CD4-positive, alpha-beta T cell (primary cell): ENCODE measurements at places on chromosomes 13 and 19. TPM values are rescaled to one million over a fixed set of nuclear protein-coding genes. Genes with fewer than 3 reads are reported as not detected.
A peak's percentile ranks its signal among the peaks of the same experiment; 100 is the strongest.

Gene SMIM44
- not detected for total RNA-seq

Gene FARSA
- 17.2 TPM for total RNA-seq

Gene PCP2
- total RNA-seq: 2.1 TPM

Gene EXOC3L2
- not detected for total RNA-seq

Gene FUT2
- not detected for total RNA-seq

Gene NLRP12
- 0.08 TPM for total RNA-seq

Gene GARIN5A
- total RNA-seq: 0.50 TPM

Gene USHBP1
- not detected for total RNA-seq

Gene ZIC2
- not detected for total RNA-seq

- no peak overlapping the region for H3K27ac ChIP-seq
- no peaks in the 10 kb centered on the region for H3K36me3 ChIP-seq
- no peak for DNase-seq
- no peaks in the 10 kb centered on the region for H3K4me1 ChIP-seq
- H3K27me3 ChIP-seq: peaks cover 9% of the 10 kb centered on the region
Observed at GRCh38 chr13:43319617-43320444, 296.4 kb downstream of the DNAJC15 start.

- H3K27ac ChIP-seq: no peak overlapping the region
- H3K27me3 ChIP-seq: no peaks in the 10 kb centered on the region
- DNase-seq: no peak
- H3K36me3 ChIP-seq: no peaks in the 10 kb centered on the region
Observed at GRCh38 chr13:51475727-51476501, 23.1 kb upstream of the INTS6 start.

DNA sequence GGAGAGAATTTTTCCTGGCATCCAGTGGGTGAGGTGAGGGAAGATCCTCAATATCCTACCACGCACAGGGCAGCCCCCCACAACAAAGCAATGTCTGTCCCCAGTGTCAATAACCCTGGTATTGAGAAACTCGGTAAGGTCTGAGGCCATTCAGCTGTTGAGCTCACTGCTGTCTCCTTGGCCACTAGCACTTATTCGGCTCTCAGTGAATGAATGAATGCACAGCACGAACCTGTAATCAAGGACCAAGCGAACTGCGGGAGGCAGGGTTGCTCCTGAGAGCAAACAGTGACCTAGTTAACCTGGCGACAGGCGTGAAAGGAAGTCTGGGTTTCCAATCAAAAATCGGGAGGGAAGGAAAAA lies 640 bp downstream of the ZSCAN5A start:
- peak overlapping the region; percentile 76 for H3K4me3 ChIP-seq
- H3K4me1 ChIP-seq: peaks cover 14% of the 10 kb centered on the region
- peak overlapping the region; percentile 93 for H3K27ac ChIP-seq
- DNase-seq: no peak
- no peaks in the 10 kb centered on the region for H3K36me3 ChIP-seq

GRCh38 chr19:49790866-49791265 lies 22.2 kb downstream of the FUZ start:
- H3K36me3 ChIP-seq: peaks cover 62% of the 10 kb centered on the region
- no peak overlapping the region for H3K4me3 ChIP-seq
- no peak for DNase-seq

DNA sequence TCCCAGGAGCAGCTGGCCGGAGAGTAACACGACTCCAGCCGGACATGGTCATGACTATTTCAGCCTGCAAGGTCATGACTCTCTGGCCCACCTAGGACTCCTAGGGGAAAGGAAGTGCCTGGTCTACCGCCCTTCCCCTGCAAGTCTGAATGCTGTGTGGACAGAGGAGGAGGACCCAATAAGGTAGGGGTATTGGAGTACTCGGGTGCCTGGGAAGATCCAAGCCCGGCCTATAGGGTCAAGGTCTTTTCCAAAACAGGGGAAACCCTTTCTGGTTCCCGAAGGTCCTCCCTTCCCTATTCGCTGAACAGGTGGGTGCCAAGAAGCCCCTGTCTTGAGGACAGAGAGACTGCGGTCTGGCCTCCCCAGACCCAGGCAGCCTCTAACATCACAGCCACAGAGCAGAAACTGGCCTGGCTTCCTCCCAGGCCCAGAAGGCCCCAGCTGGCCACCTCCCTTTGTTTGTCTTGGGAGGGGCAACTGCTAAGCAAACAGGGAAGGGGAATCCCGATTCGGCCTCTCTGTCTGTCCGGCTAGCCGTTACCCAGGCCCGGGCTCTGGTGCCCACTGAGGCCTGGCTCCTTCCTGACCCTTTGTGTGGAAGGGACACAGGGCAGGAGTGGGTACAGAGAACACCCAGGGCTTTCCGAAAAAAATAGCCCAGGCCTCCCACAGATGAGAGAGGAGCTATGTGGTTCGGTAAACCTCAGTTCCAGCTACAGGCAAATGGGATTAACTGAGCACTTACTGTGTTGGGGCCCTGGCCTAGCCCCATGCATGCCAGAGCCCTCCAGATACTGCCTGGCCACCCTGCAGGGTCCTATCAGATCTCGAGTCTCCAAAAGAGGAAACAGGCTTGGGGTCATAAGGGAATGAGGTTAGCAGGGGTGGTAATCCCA lies 5.2 kb upstream of the GRAMD1A start:
- peaks cover 61% of the 10 kb centered on the region for H3K4me1 ChIP-seq
- H3K4me3 ChIP-seq: no peak overlapping the region
- no peaks in the 10 kb centered on the region for H3K27me3 ChIP-seq
- no peak overlapping the region for H3K27ac ChIP-seq
- DNase-seq: no peak

DNA sequence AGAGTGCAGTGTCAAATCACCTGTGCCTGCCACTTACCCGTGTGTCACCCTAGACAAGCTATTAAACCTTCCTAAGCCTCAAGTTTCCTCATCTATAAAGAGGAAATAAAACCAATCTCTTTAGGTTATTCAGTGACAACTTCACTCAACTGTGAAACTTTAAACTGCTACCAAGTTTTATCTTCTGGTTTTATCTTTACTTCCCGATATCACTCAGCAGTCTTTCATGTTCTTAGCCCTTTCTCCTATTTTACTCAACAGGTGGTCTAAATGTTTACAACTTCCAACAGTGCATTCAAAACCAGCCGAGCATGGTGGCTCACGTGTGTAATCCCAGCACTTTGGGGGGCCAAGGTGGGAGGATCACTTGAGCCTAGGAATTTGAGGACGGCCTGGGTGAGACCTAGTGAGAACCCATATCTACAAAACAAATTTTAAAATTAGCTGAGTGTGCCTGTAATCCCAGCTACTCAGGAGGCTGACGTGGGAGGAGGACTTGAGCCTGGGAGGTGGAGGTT lies 59.6 kb downstream of the GPALPP1 start:
- no peak overlapping the region for H3K4me3 ChIP-seq
- no peaks in the 10 kb centered on the region for H3K27me3 ChIP-seq
- H3K27ac ChIP-seq: no peak overlapping the region

DNA sequence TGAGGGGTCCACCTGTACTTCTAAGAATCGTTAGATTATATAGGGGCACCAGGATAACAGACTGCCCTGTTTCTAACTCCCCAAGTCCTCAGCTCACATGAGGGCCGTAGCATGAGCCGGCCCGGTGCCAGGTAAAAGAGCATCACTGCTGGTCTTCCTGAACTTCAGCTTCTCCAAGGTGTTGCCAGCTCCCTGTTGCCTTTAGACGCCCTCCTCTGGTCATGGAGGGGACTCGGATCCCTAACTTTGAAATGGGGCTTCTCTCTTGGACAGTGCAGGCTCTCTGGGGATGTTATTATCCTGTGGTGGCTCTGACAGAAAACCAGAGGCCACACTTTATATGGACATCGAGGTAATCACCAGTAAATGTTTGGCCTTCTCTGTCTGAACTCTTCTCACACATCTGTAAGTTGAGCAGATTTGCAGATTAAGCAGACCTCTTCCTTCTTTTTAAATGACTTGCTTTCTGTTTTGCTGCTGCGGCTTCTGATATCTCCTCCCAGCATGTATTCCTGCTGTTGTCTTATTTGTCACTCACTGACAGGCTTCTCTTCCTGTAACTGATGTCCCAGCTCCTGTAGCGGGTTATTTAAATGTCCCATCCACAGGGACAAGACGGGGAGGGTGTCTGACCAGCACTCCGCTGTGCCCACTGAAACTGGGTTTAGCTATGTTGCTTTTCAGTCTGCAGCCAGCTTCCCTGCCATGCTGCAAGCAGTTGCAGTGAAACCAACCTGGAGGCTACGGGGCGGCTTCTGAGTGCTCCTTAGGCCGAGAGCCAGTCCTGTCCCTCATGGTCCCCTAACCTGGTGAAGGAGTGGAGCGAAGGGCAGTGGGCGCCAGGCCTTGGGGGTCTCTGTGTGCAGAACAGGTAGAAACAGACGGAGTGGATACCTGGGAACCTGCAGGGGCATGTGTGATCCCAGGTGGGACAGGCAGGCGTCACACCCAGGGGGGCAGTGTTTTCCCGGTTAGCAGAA lies 39.2 kb downstream of the TSSK6 start:
- H3K4me3 ChIP-seq: no peak overlapping the region
- DNase-seq: no peak
- peaks cover 83% of the 10 kb centered on the region for H3K4me1 ChIP-seq

DNA sequence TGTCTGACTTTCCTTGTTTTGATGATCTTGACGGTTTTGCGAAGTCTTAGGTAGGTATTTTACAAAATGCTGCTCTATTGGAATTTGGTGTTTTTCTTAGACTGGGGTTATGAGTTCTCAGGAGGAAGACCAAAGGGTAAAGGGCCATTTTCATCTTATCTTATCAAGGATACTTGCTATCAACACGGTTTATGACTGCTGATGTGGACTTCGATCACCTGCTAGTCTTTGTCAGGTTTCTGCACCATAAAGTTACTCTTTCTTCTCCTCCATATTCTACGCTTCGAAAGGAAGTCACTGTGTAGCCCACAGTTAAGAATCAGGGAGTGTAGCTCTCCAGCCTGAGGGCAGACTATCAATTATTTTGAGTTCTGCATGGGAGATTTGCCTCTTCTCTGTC lies 7.4 kb upstream of the CEBPG start:
- H3K36me3 ChIP-seq: no peaks in the 10 kb centered on the region
- no peak for DNase-seq
- no peaks in the 10 kb centered on the region for H3K4me1 ChIP-seq
- peaks cover 3% of the 10 kb centered on the region for H3K27me3 ChIP-seq

GRCh38 chr19:9535934-9536333 lies 2.5 kb downstream of the ZNF426 start:
- H3K4me3 ChIP-seq: no peak overlapping the region
- DNase-seq: no peak
- H3K4me1 ChIP-seq: peaks cover 16% of the 10 kb centered on the region
- H3K27ac ChIP-seq: no peak overlapping the region

- no peak overlapping the region for H3K4me3 ChIP-seq
- no peaks in the 10 kb centered on the region for H3K36me3 ChIP-seq
- DNase-seq: no peak
- H3K27ac ChIP-seq: no peak overlapping the region
- no peaks in the 10 kb centered on the region for H3K4me1 ChIP-seq
Observed at GRCh38 chr13:109126178-109126577, 496.8 kb downstream of the MYO16 start.

DNA sequence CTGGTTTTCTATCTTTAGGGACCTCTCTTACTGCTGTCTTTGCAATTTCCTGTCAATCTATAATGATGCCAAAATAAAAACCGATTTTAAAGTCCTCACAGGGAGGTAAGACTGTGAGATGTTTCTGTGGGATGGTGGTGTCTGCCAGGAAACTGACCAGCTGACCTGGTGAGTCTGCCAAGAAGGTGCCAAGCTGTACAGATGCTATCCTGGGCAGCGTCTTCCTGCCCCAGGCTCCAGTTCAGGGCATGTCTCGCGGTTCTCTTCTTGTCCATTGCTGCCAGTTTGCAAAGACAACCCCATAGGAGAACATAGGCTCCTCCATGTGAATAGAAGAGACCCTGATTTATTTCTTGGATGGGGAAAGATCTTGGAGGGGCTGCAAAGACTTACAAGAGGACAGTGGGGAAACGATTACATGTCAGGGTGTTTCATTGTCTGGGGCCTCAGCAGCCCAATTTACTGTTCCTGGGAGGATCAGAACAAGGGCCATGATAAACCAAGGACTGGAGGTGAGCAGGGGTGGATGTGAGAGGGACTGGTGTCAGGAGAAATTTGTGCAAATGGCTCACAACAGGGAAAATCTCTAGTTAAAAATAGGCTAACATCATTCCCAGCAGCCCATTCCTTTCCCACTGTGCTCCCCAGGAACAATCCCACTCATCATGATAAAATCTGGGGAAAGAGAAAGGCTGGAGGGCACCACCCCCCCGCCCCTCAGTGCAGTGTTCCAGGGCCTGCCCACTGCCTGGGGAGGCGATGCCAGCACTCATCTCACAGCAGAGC lies 42.7 kb upstream of the VSTM2B start:
- no peak overlapping the region for H3K4me3 ChIP-seq
- H3K36me3 ChIP-seq: no peaks in the 10 kb centered on the region
- peaks cover 4% of the 10 kb centered on the region for H3K27me3 ChIP-seq
- no peak for DNase-seq
- no peaks in the 10 kb centered on the region for H3K4me1 ChIP-seq

GRCh38 chr19:5993648-5994358 lies 15.9 kb upstream of the RANBP3 start:
- H3K4me1 ChIP-seq: no peaks in the 10 kb centered on the region
- DNase-seq: no peak
- H3K4me3 ChIP-seq: no peak overlapping the region
- no peaks in the 10 kb centered on the region for H3K27me3 ChIP-seq
- H3K27ac ChIP-seq: no peak overlapping the region
- no peaks in the 10 kb centered on the region for H3K36me3 ChIP-seq

DNA sequence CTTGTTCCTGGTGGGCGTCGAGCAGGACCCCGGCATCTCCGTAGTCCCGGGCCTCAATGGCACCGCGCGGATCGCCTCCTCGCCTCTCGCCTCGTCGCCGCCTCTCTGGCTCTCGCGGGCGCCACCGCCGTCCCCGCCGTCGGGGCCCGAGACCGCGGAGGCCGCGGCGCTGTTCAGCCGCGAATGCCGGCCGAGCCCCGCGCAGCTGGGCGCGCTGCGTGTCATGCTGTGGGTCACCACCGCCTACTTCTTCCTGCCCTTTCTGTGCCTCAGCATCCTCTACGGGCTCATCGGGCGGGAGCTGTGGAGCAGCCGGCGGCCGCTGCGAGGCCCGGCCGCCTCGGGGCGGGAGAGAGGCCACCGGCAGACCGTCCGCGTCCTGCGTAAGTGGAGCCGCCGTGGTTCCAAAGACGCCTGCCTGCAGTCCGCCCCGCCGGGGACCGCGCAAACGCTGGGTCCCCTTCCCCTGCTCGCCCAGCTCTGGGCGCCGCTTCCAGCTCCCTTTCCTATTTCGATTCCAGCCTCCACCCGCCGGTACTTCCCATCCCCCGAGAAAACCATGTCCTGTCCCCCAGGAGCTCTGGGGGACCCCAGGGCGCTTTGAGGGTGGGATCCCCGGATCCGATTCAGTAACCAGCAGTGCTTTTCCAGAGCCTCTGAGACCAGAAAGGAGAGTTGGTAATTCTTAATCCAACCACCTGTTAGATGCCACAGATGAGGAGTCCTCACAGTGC lies 885 bp downstream of the MLNR start:
- H3K4me3 ChIP-seq: no peak overlapping the region
- no peak for DNase-seq
- peaks cover 44% of the 10 kb centered on the region for H3K27me3 ChIP-seq

GRCh38 chr13:21465710-21466160 lies 6.6 kb upstream of the ZDHHC20 start:
- H3K4me1 ChIP-seq: no peaks in the 10 kb centered on the region
- no peak overlapping the region for H3K27ac ChIP-seq
- no peak overlapping the region for H3K4me3 ChIP-seq
- H3K27me3 ChIP-seq: no peaks in the 10 kb centered on the region
